ENCODE measurements at places on chromosomes 7 and 10.

GRCh38 chr10:79084012-79084971, 15.5 kb downstream of the ZMIZ1 start:
- DNase-seq = no peak

DNA sequence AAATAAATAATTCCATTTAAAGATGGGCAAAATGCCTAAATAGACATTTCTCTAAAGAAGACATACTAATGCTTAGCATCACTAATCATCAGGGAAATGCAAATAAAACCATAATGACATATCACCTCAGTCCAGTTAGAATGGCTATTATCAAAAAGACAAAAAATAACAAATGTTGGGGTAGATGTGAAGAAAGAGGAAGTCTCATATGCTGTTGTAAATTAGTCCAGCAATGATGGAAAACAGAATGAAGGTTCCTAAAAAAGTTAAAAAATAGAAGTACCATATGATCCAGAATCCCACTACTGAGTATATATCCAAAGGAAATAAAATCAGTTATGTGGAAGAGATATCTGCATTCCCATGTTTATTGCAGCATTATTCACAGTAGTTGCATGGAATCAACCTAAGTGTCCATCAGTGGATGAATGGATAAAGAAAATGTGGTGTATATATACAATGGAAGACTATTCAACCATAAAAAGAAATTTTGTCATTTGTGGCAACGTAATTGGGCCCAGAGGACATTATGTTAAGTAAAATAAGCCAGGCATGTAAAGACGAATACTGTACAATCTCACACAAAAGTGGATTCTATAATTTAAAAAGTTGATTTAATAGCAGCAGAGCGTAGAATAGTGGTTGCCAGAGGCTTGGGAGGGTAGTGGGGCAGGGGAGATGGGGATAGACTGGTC, 52.0 kb downstream of the TCAF1 start:
- DNase-seq = no peak

DNA sequence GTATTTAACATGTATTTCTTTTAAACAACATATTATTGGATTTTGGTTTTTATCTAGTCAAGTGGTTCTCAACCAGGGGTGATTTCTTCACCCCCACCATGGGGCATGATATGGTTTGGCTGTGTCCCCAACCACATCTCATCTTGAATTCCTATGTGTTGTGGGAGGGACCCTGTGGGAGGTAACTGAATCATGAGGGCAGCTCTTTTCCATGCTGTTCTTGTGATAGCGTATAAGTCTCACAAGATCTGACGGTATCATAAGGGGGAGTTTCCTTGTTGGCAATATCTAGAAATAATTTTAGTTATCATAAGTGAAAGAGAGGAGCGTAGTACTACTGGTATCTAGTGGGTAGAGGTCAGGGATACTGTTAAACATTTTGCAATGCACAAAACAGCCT, 37.6 kb downstream of the TMEM168 start:
- DNase-seq = no peak

- no peak for DNase-seq
These were observed 82.2 kb downstream of the MDFIC start for GRCh38 chr7:115004121-115004520.

DNA sequence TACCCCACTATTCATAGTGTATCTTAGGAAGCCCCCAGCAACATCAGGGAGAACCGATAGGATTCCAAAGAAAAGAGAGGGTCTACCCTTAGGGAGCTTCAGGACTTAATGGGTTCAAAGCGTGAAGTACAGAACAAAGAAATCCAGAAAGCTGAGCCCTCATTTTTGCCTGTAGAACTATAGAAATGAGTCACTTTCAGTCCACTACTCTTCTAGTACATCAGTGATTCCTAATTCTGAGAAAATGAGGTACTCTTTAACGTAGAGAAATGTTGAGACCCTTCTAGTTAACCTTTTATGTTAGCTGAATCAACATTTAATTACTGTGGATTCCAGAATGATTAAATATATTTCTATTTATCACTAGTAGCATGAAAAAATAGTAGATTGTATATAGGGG, 1.8 kb downstream of the TDRD1 start:
- no peak for DNase-seq

DNA sequence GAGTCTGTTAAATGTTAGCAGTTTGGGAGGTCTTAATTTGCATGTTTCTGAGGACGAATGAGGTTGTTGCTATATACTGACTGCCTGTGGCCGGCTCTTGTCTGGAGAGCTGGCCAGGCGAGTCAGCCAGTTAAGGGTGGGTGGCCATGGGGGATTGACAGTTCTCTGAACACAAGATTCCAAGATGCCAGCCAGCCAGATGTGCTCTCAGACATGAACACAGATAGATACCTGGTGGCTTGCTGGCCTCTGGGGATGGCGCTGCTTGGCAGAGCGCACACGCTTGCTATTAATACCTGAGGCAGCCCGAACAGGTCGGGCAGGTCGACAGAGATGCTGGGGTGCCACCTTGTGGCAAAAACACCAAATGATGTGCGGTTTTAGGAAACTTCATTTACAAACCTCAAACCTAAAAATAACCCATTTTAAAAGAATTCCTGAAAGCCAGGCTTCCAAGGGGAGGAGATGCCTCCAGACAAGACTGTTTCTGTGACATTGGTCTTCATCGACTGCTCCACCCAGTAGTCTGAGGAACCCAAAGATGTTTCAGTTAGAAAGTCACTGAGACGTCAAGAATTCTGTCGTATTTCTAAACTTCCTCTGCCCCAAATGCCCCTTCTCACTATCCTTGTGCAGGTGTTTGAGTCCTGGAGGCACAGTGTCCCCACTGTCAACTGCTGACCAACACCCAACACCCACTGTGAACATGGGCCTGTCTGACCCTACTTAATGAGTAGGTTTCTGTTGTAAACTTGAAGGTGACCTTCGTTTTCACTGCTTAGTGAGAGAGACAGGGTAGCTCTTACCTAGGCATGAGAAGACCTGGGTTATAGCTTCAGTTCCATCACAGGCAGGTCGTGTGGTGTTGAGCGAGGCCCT, 123.4 kb downstream of the NT5C2 start:
- DNase-seq = no peak

DNA sequence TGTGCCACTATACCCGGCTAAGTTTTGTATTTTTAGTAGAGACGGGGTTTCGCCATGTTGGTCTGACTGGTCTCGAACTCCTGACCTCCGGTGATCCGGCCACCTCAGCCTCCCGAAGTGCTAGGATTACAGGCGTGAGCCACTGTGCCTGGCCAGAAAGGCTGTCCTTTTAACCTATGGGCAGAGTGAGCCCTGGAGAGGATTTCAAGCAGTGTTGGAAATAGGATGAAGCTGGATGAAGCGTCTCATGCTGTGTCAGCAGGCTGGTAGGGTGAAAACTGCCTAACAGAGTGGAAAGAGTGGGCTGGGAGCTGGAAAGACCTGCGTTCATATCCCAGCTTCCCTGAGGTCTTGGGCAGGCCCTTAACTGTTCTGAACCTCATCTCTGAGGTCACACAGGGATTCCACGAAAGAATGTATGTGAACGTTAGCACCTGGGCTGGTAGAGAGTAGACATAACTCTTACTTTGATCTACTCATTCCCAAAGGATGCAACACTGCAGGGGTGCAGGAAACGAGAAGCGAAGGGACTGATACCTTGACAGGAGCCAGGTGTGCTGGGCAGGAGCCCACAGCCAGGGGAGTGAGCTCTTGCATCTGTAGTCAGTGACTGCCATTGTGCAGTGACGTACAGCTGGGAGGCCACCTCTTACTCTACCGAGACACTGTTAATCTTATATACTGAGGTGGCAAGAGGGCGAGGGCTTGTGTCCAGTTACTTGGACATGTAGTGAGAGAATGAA, 34.1 kb downstream of the WBP1L start:
- DNase-seq = no peak

DNA sequence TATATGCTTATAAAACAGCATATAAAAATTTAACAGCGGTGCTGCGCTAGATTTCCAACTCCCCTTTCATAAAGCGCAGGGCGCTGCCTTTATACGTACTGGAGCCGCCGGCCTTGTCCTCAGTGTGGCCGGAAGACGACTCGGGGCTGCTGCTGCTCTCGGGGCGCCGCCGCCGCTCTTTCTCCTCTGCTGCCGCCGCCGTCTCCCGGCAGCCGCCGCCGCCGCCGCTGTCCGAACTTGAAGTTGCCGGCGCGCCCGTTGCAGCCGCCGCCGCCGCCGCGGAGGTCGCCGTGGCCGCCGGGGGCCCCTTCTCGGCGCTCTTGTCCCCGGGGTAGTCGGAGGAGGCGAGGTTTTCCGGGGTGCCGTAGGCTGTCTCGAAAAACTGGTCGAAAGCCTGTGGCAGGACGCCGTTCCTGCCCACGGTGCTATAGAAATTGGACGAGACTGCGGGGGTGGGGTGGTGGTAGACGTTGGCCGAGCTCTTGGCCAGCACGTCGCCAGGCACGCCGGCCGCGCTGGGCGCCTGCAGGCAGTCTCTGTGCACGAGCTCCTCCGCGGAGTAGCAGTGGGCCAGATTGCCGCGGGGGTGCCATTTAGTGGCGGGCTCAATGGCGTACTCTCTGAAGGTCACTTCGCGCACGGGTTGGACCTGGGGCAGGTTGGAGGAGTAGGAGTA, 557 bp downstream of the HOXA11 start:
- no peak for DNase-seq

DNA sequence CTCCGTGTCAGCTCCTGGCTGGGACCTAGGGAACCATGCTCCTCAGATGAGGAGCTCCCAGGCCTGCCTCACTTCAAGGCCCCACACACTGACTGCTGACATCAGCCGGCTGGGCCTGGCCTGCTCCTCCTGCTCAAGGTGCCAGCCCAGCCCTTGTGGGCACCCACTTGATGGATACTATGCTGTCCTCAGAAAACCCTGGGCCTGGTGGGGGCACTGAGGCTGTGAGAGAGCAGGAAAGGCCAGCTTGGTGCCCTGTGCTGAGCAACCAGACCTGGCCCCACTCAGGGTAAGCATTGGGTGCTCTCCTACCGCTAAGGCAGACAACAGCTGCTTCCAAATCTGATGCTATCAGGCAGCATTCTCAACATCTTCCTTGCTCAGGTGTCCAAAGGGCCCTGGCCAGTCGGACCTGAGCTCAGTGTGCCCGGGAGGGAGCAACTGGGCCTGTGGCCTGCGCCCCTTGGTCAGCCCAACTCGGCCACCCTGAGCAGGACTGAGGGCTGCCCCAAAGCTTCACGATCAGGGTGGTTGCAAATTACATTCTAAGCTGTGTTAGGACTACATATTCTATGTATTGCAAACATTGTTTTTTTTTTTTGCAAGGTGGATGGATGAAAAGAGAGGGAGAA, 21.9 kb upstream of the ANTXRL start:
- DNase-seq = no peak

DNA sequence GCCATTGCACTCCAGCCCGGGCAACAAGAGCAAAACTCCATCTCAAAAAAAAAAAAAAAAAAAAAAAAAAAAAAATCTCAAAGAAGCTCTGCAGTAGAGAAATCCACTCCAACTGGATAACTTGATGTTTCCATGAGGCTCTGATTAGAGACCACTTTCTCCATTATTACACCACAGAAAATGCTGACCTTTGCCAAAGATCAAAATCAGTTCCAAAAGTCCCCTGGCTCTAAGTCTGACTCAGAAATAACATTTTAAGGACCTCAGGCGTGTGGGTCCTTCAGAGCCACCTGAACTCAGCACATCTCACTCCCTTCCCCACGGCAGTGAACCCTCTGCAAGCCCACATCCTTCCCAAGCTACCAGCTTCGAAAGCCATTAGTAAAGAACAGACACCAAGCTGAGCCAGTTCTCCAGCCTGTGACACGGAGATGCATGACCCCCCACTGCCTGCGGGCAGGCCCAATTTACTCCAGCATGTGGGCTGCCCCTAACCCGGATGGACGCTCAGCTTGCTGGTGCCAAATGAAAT, 13.8 kb upstream of the TMEM120A start:
- DNase-seq = no peak

GRCh38 chr10:77692782-77693181, 55.2 kb upstream of the KCNMA1 start:
- no peak for DNase-seq

GRCh38 chr10:109914966-109915365, 8.3 kb downstream of the XPNPEP1 start:
- DNase-seq = no peak

DNA sequence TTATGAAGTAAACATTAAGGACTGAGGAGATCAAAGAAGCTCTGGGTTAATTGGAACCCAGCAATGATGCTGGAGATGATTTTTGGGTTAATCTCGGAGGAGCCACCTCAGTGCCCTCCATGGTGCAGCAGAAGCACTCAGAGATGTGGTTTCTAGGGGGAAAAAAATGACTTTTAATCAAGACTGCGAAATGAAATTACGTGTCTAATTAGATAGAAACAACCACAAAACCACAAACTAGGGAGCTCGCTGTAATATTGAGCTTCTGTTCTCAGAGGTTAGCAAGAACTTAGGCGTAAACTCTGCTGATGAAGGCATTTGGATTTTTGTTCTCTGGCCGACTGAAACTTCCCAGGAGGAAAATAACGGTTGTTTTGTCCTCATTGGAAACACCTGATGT, 319.0 kb downstream of the GRID1 start:
- DNase-seq = no peak

DNA sequence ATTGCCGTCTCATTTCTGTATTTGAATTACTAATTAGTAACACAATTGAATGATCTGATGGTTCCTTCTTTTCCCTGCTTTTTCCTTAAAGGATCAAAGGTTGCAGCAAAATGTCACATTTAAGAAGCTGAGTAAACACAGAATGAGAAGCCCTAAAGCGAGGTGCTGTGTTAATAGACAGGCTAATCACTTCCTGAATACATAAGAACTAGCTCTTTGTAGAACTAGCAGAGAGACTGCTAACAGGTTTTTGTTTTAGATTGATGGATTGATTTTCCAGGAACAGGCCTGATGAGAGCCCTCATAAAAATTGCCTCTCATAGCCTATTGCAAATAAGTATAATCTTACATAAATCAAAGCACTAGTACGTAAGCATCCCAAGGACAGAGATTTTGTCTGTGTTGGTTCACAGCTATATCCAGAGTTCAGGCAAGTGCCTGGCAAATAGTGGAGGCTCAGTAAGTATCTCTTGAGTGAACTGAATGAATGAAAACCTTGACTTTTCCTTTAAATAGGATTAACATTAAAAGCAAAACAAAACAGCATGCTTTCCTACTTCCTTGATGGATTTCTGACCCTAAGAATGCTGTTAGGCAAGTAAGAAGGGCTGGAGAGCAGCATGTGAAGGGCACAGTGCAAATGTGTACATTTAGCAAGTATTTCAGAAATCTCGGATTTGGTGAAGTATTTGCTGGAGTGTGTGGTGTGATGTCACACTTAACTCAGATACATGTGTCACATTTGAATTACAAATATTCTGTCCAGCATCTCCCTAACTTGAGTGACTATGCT, 3.3 kb downstream of the TMEM229A start:
- DNase-seq = no peak

GRCh38 chr7:2939193-2939885, 95.2 kb upstream of the GNA12 start:
- no peak for DNase-seq

DNA sequence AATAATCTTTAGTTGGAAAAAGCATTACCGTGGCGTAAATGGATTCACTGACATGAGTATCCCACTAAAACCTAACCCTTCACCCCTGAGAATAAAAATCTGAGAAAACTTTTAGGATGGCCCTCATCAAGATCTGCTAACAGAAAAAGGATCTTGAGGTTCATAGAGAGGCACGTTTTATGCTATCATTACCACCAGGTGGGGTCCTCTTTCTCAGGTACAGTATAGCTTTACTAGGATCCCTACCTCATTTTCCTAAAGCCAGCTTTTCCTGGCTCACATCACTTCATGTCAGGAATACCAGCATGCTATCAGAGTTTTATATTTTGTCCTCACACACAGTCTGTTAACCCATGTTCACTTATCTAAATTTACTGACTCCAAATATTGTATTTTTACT, 173.7 kb downstream of the POM121L12 start:
- DNase-seq = no peak

GRCh38 chr10:125300937-125301336, 140.6 kb upstream of the CTBP2 start:
- DNase-seq = no peak
